ENCODE measurements at places on chromosomes 13 and 19.

DNA sequence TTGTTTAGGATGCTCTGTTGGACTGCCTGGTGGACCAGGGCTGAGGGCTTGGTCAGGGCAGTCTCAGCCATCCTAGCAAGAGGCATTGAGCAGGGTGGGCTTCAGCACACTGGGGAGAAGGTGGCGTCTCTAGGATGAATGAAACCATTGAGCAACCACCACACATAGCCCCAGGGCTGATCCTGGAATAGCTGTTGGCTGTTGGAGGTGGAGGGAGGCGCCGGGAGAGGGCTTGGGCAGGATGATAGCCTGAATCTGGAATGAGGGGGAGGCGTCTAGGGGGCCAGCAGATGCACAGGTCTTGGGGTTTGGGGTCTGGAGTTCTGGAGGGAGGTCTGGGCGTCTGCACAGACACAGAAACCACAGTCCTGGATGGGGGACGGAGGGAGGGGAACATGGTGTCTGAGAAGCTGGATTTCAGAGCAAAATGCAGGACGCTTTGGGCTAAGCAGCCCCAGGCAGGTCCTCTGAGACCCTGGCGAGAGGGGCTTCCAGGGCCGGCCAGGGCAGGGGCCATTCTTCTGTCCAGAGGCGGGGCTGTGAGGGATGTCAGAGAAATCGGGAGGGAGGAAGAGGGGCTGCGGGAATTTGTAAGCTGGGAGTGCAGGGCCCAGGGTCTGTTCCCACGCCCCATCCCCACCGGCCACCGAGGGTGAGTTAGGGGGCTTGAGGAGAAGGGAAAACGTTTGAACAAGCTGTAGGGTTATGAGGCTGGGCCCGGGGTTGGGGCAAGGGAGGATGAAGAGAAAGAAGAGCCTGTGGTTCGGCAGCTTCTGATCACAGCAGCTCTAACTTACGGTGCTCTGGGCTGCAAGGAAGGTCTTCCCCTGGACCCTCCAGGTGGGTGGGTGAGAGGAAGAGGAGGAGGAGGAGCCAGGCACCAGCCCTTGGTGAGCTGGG is 5.2 kb downstream of the TRAPPC5 start:
- DNase-seq, result no peak

DNA sequence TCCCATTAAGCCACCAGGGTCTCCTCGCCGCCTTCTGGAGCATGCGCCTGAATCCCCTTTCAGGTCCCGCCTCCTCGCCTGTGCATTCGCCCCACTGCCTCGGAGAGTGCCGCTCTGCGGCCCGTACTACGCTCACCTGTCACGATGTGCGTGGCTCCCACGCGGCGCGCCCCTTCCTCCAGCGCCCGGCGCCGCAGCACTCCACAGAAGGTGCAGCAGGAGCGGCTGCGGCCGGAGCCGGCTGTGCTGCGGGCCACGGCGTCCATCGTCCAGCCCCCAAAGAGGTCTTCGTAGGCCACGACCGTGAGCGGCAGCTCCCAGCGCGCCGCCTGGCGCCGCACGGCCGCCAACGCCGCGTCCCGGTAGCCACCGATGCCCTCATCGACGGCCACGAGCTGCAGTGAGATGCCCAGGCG is 4.3 kb downstream of the CTU1 start:
- DNase-seq, result no peak

- DNase-seq, result peak; percentile 65
Observed at GRCh38 chr19:50658441-50659317, 9.4 kb downstream of the C19orf81 start.

- no peak for DNase-seq
Observed at GRCh38 chr13:59790626-59791025, 373.1 kb downstream of the DIAPH3 start.

DNA sequence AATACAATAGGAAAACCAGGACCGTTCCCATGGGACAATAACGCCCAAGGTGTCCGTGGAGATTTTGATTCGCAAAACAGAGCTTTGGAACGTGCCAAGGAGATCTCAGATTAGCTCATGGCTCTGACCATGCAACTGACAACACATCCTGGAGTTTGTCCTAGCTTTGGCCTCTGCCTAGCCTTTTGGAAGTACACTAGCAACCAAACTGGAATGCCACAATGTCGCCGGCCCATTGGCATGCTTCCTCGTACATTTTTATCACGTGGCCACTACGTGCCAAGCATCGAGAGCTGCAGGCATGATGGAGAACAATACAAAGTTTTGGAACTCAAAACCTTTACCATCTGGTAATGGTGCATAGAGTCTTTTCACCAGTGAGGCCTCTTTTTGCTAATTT is 256.5 kb downstream of the DCLK1 start:
- DNase-seq, result no peak

DNA sequence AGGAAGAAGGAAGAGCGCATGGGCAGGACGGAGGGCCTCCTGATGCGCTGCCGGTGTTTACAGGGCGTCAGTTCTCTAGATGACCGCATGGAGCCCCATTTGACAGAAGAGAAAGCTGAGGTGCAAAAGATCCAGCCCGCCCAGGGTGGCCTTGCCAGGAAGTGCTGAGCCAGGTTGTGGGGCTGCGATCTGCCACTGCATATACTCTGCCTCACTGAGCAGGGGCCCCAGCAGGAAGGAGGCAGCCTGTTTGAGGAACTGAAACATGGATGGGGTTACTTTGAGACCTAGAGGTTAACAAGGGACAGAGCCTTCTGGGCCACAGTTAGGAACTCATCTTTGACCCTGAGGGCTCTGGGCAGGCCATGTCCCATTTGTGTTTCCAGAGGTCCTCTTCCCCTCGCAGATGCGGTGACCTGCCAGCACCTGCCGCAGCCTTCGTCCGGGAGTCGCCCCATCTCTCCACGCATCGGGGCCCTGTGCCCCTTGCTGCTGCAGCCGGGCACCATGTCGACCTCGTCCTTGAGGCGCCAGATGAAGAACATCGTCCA is 3.2 kb downstream of the EPN1 start:
- no peak for DNase-seq

DNA sequence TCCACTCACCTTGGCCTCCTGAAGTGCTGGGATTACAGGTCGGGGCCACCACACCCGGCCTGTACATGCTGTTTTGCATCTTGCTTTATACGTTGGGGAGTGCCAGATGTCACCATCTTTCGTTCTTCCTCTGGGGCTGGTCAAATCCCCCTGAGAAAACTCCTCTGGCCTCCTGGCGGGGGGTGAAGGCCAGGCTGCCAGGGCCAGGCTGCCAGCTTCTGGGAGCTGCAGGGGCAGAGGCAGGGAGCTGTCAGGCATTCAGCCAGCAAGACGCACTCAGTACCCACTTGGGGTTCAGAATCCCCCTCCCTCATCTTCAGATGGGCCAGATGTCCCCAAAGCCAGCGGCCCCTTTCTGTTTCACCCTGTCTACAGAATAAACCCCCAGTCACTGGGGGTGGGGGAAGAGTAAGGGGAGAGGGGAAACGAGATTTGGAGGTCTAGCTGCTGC is 16.1 kb downstream of the ZSWIM9 start:
- no peak for DNase-seq

DNA sequence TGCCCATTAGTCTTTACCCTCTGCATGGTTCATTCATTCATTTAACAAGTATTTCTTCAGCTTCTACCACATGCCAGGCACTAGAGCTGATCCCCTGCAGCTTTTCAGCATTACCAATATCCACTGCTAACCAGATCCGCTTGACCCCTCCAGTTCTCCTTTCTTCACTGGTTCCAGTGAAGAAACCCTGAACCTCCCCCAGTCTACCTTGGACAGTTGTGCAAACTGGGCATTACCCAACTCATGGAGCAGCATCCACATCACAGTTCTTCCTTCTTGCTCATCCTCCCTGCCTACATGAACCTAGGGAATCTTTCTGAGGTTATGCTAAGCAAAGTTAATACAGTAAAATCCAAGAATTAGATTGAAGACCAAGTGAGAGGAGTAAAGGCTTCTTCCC is 78.7 kb upstream of the SERP2 start:
- DNase-seq, result no peak

GRCh38 chr13:98706446-98707110 is 45.9 kb downstream of the SLC15A1 start:
- DNase-seq, result no peak

DNA sequence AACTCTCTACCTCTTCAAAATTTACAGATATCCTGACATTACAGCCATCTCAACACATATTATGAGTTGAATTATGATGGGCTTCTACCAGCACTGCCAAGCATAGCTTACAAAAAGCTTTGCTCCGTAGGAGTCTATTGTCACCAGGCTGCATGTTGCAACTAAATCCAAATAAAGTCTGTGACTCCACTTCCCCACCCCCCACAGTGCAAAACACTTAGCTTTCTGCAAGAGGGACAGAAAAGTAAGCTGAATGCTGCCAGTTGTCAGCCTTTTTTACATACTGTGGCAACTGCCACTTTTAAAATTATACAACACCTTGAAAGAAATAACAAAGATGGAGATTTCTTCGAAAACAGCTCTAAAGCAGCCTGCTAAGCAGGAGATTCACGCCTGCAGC is 189.1 kb downstream of the FGF14 start:
- DNase-seq, result no peak

GRCh38 chr19:19656451-19657396 is 6.8 kb downstream of the ATP13A1 start:
- DNase-seq, result no peak

- no peak for DNase-seq
Observed at GRCh38 chr13:33684874-33685273, 133.1 kb upstream of the RFC3 start.

GRCh38 chr13:58823701-58824100 is 1192.2 kb downstream of the PCDH17 start:
- DNase-seq, result no peak

DNA sequence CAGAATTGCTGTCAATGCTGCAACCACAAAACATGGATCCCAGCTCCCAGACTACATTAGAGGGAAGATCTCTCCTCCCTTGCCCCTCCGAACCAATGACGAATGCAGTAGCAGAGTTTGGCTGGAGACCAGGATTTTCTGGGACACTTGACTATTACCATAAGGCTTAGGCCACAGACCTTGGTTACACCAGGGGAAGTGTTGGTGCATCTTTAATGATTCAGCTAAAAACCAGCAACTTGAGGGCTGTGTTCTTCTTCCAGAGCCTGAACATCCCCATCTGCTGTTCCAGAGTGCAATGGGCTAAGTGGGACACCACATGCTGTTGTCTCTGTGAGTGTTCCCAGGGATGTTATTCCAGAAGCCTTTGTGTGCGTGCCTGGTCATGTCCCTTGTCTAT is 528.2 kb downstream of the LMO7 start:
- DNase-seq, result no peak

DNA sequence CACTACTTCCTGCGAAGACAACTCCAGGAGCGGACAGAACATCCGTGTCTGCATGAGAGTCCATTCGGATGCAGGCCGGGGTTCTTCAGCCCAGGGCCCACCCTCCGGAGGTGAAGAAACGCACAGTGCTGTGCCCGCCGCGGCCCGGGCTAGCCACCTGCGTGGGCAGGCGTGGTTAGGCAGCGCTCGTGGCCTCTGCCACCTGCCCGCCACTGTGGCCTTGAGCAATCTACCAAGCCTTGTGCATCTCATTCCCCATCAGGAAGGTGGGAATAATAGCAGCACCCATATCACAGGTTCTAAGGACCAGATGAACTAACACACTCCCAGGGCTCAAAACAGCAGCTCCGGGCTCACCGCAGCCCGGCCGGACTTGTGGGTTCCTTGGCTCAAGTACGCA is 26.7 kb upstream of the PABPC3 start:
- DNase-seq, result no peak

DNA sequence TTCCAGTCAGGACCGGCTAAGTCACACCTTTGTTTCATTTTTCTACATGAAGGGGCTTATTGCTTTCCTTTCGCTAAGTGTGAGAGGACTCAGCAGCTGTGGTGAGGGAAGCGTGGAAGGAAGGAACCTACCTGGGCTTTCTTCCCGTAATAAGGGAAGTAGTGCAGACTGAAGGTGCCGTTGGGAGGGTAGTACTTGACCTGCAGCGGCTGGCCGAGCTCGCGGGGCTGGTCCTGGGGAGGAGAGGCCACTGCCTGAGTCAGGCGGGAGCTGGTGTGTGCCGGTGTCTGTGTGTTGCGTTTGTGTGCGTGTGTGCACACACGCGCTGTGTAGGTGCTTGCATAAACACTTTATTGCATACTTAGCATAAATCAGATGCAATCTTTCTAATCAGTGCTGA is 7.7 kb downstream of the ATP4B start:
- no peak for DNase-seq

- no peak for DNase-seq
Observed at GRCh38 chr19:1901940-1902404, 3.2 kb upstream of the ADAT3 start.

DNA sequence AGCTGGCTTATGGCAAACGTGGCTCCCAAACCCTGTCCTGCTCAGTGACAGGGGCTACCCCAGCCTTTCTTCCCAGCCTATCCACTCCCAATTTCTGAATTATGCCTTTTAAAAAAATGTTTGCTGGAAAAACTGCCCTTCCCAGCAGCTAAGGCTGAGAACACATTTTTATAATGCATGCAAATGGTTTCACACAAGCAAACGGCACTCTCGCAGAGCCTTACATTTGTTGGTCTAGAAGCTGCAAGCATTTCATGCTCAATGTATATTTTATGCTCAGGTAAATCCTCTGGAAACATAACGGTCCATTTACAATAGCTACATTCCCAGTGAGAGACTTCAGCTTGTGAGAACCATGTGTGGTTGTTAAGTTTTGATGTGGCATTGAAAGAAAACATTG is 61.4 kb downstream of the SLC7A1 start:
- no peak for DNase-seq

- DNase-seq, result no peak
Observed at GRCh38 chr19:10670182-10670581, 16.0 kb downstream of the ILF3 start.

Data from H1 (cell line).